Activated CD4-positive, alpha-beta T cell treated with anti-CD3 and anti-CD28 coated beads, Interleukin-2, amount 10 ng/mL, durations not matched to agents 24 days and 14 days (primary cell): ENCODE measurements at places on chromosomes 7 and 10. TPM values are rescaled to one million over a fixed set of nuclear protein-coding genes. Genes with fewer than 3 reads are reported as not detected.

DNA sequence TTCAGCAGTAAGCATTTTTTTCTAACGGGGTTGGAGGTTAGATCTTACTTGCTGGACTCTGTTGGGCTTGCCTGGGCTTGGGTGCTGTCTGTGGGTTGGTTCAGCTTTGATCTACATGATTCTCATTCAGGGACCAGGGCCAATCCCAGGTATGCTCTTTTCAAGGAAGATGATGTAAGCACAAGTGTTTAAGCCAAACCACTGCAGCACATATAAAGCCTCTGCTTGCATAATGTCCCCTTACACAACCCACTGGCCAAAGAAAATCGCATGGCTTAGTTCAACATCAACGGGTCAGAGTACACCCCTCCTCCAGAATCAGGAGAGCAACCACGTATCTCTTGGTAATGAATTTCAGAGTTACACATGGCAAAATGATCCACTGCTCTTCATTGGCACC lies 83.9 kb downstream of the DNAJB9 start:
- no peak for DNase-seq
- H3K4me3 ChIP-seq, result no peak overlapping the region
- no peaks in the 10 kb centered on the region for H3K4me1 ChIP-seq
- no peaks in the 10 kb centered on the region for H3K27me3 ChIP-seq
- no peaks in the 10 kb centered on the region for H3K36me3 ChIP-seq
- H3K27ac ChIP-seq, result no peak overlapping the region

- no peak for DNase-seq
- peaks cover 2% of the 10 kb centered on the region for H3K27me3 ChIP-seq
- H3K27ac ChIP-seq, result no peak overlapping the region
- H3K36me3 ChIP-seq, result no peaks in the 10 kb centered on the region
- no peaks in the 10 kb centered on the region for H3K4me1 ChIP-seq
These were observed 338.5 kb downstream of the MDFIC start for GRCh38 chr7:115260381-115260780.

GRCh38 chr10:33291053-33291592 lies 43.3 kb downstream of the NRP1 start:
- H3K4me3 ChIP-seq, result no peak overlapping the region
- DNase-seq, result no peak
- peaks cover 11% of the 10 kb centered on the region for H3K27me3 ChIP-seq
- no peaks in the 10 kb centered on the region for H3K36me3 ChIP-seq
- no peak overlapping the region for H3K27ac ChIP-seq

- peaks cover 14% of the 10 kb centered on the region for H3K27me3 ChIP-seq
- no peaks in the 10 kb centered on the region for H3K4me1 ChIP-seq
- DNase-seq, result no peak
- H3K36me3 ChIP-seq, result no peaks in the 10 kb centered on the region
These were observed 403.7 kb upstream of the ZMIZ1 start for GRCh38 chr10:78664929-78665553.

- H3K27ac ChIP-seq, result no peak overlapping the region
- H3K4me1 ChIP-seq, result no peaks in the 10 kb centered on the region
- H3K27me3 ChIP-seq, result peaks cover 4% of the 10 kb centered on the region
These were observed 334.4 kb downstream of the SUGCT start for GRCh38 chr7:40468891-40469864.

GRCh38 chr7:139084709-139085108 lies 24.8 kb downstream of the ZC3HAV1 start:
- no peaks in the 10 kb centered on the region for H3K27me3 ChIP-seq
- DNase-seq, result no peak
- peaks cover 79% of the 10 kb centered on the region for H3K4me1 ChIP-seq
- H3K36me3 ChIP-seq, result peaks cover 89% of the 10 kb centered on the region
- peak overlapping the region; percentile 6 for H3K4me3 ChIP-seq

GRCh38 chr7:43758822-43759683 lies 573 bp downstream of the BLVRA start:
- H3K36me3 ChIP-seq, result peaks cover 6% of the 10 kb centered on the region
- H3K4me3 ChIP-seq, result peak overlapping the region; percentile 80
- H3K27me3 ChIP-seq, result peaks cover 3% of the 10 kb centered on the region
- H3K4me1 ChIP-seq, result peaks cover 49% of the 10 kb centered on the region

DNA sequence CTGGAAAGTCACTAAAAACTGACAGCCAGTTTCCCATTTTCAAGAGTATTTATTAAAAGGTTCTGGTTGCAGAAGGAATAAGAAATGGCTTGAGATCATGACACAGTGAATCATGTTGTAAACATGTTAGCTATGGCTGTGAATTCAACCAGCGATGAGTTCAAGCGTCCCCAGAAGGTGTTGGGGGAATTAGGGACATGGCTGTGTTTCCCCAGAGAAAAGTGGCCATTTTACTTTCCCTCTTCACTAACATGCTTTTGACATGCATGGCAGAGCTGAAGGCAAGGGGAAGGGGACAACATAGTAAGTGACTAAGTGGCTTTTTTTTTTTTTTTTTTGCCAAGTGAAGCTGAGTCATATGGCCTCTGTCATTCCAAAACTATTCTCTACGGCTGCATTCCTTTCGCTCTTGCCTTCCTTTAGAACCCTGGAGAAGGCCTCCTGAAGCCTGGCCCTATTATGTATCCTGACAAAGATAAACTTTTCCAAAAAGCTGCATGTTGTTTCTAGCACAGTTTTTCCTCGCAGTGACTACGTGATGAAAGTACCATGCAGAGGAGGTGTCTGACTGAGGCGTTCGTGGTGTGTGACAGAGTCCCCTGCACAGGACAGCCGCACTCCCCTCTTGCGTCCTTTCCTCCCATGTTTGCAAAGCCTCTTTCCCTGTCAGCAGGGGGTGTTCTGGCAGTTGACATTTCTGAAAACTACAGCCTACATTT lies 46.9 kb downstream of the EGFR start:
- H3K27ac ChIP-seq, result no peak overlapping the region
- peaks cover 2% of the 10 kb centered on the region for H3K4me1 ChIP-seq
- H3K27me3 ChIP-seq, result peaks cover 22% of the 10 kb centered on the region
- H3K4me3 ChIP-seq, result no peak overlapping the region
- DNase-seq, result no peak
- no peaks in the 10 kb centered on the region for H3K36me3 ChIP-seq

- H3K27ac ChIP-seq, result no peak overlapping the region
- no peaks in the 10 kb centered on the region for H3K4me1 ChIP-seq
- no peaks in the 10 kb centered on the region for H3K27me3 ChIP-seq
- H3K4me3 ChIP-seq, result no peak overlapping the region
These were observed 14.6 kb downstream of the FAM149B1 start for GRCh38 chr10:73182568-73182967.

DNA sequence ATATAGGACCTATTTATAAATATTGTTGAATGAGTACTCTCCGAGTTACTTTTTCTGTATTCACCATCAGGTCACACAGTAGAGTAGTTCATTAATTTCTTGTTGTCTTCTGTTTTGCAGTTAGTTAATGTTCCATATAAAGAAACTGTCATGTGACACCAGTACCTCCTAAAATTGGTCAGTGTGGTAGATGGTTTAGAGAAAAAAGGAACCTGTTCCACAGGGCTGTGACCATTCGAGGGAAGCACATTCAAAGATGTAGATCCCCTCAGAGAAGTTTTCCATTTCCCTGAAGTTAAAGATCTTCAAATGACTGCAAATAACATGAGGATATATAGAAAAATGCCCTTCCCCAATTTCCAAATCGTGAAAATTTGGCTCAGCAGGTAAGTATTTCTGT lies 45.7 kb downstream of the PRPF18 start:
- no peaks in the 10 kb centered on the region for H3K27me3 ChIP-seq
- H3K4me1 ChIP-seq, result no peaks in the 10 kb centered on the region
- no peak overlapping the region for H3K4me3 ChIP-seq
- no peak for DNase-seq
- H3K27ac ChIP-seq, result no peak overlapping the region

GRCh38 chr10:62652114-62652513 lies 152.4 kb upstream of the ADO start:
- H3K27ac ChIP-seq, result peak overlapping the region; percentile 50
- H3K36me3 ChIP-seq, result peaks cover 2% of the 10 kb centered on the region
- no peak for DNase-seq
- H3K4me1 ChIP-seq, result peaks cover 42% of the 10 kb centered on the region
- no peak overlapping the region for H3K4me3 ChIP-seq

- H3K27ac ChIP-seq, result no peak overlapping the region
- DNase-seq, result no peak
- H3K36me3 ChIP-seq, result no peaks in the 10 kb centered on the region
These were observed 11.2 kb downstream of the WDR86 start for GRCh38 chr7:151398446-151399304.

- H3K36me3 ChIP-seq, result no peaks in the 10 kb centered on the region
- DNase-seq, result no peak
- H3K4me1 ChIP-seq, result no peaks in the 10 kb centered on the region
- H3K4me3 ChIP-seq, result no peak overlapping the region
- no peak overlapping the region for H3K27ac ChIP-seq
These were observed 331.4 kb downstream of the PTPRN2 start for GRCh38 chr7:158256091-158256816.

GRCh38 chr10:20839141-20839540 lies 58.0 kb downstream of the NEBL start:
- DNase-seq, result no peak
- H3K27me3 ChIP-seq, result no peaks in the 10 kb centered on the region
- H3K27ac ChIP-seq, result no peak overlapping the region
- no peaks in the 10 kb centered on the region for H3K4me1 ChIP-seq
- H3K36me3 ChIP-seq, result no peaks in the 10 kb centered on the region

DNA sequence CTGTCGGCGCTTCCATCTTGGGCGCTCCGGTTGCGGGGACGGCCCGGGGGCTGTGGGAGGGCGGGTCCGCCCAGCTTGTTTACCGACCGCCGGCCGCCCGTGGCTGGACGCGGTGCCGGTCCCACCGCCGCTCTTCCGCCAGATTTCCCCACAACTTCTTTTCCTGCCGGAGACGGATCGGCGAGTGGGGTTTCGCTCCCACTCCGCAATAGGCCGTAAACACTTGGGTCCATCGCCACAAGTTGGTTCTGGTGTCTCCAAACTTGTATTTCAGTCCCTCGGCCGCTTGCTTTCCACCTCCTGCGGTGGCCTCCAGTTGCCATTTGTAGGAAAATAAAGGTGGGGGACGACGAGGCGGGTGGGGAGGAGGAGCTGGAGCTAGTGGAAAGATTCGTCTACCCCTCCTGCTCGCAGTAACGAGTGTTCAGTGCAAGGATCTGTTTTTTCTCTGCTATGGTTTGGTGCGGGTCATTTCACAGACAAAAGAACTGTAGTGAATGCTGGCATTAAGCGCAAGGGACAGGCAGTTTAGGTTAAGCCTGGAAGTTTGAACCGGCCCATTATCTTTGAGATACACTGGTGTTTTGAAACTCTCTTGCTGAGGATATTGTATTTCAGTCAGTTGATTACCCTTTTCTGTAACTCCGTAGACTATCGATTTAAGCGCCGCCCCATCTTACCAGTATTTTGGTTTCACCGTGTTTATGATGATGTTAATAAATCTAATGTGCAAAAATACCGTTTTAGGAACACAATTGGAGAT lies 24.3 kb upstream of the ZRANB1 start:
- H3K27ac ChIP-seq, result peak overlapping the region; percentile 95
- peak overlapping the region; percentile 94 for H3K4me3 ChIP-seq
- peak; percentile 82 for DNase-seq
- peaks cover 26% of the 10 kb centered on the region for H3K4me1 ChIP-seq
- H3K36me3 ChIP-seq, result peaks cover 2% of the 10 kb centered on the region

GRCh38 chr7:141710301-141710700 lies 2.1 kb downstream of the WEE2 start:
- H3K36me3 ChIP-seq, result peaks cover 3% of the 10 kb centered on the region
- H3K4me1 ChIP-seq, result peaks cover 4% of the 10 kb centered on the region
- peaks cover 3% of the 10 kb centered on the region for H3K27me3 ChIP-seq
- no peak for DNase-seq
- H3K27ac ChIP-seq, result no peak overlapping the region

GRCh38 chr7:22675917-22676343 lies 51.1 kb upstream of the IL6 start:
- H3K27me3 ChIP-seq, result no peaks in the 10 kb centered on the region
- peak; percentile 90 for DNase-seq
- H3K4me1 ChIP-seq, result peaks cover 73% of the 10 kb centered on the region
- H3K36me3 ChIP-seq, result peaks cover 4% of the 10 kb centered on the region
- peak overlapping the region; percentile 10 for H3K4me3 ChIP-seq
- H3K27ac ChIP-seq, result peak overlapping the region; percentile 17

DNA sequence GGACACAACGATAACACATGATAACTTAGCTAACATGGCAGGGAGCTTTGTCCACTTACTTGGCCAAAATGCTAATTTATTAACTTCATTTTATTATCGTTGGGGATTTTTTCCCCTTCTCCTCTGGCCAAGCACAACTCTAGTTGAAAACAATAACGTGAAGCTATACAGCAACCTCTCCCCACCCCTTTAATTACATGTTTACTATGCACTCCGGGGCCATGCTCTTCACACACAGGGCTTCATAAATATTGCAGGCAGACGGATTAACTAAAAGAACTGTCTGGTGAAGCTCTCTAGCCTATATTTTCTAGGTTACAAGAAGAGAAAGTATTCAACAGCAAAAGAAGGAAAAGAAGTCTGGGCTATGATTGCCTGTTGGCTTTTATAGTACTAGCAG lies 51.7 kb downstream of the XRCC2 start:
- no peak for DNase-seq
- H3K36me3 ChIP-seq, result no peaks in the 10 kb centered on the region
- H3K27me3 ChIP-seq, result peaks cover 2% of the 10 kb centered on the region
- no peak overlapping the region for H3K4me3 ChIP-seq
- no peak overlapping the region for H3K27ac ChIP-seq

NRCAM gene
- total RNA-seq, result not detected in 2 replicates

GIMAP8 gene
- 7.9 and 8.5 TPM in 2 replicates for total RNA-seq

BUB3 gene
- total RNA-seq, result 186 and 193 TPM in 2 replicates

ADRA2A gene
- total RNA-seq, result 0.05 TPM in 1 of 2 replicates, not detected in the other

KNDC1 gene
- total RNA-seq, result 0.19 and 0.21 TPM in 2 replicates

GPR141 gene
- not detected in 2 replicates for total RNA-seq

TMEM140 gene
- 2.2 TPM in 2 replicates for total RNA-seq

PRPS1L1 gene
- not detected in 2 replicates for total RNA-seq

ZNF316 gene
- 28.8 and 29.4 TPM in 2 replicates for total RNA-seq
